ENCODE measurements at places on chromosomes 1 and 21. TPM values are rescaled to one million over a fixed set of nuclear protein-coding genes. Genes with fewer than 3 reads are reported as not detected.

Gene PROX1
- 0.49 TPM for total RNA-seq

Gene NBPF6
- total RNA-seq: not detected

Gene CLEC20A
- total RNA-seq: not detected

Gene MCOLN2
- total RNA-seq: 0.18 TPM

Gene AIRE
- total RNA-seq: under 0.01 TPM

Gene SLC30A2
- total RNA-seq: not detected

Gene IFI6
- total RNA-seq: 41.1 TPM

Gene SH3BGR
- total RNA-seq: 1.6 TPM

Gene LCE1E
- total RNA-seq: not detected

Gene KLHDC8A
- not detected for total RNA-seq

Gene C1orf94
- not detected for total RNA-seq

Gene RNU1-2
- total RNA-seq: under 0.01 TPM

Gene CELF3
- not detected for total RNA-seq

Gene C1orf210
- total RNA-seq: not detected

Gene ESPN
- total RNA-seq: 0.81 TPM

Gene TNN
- not detected for total RNA-seq

Gene TTLL7
- total RNA-seq: 11.1 TPM

Gene KAZN
- total RNA-seq: 0.85 TPM

Gene PRAMEF15
- total RNA-seq: not detected

Gene ARHGAP30
- 0.04 TPM for total RNA-seq

Gene TRIM45
- 1.1 TPM for total RNA-seq

Gene BMP8B
- 0.07 TPM for total RNA-seq

Gene SCNM1
- total RNA-seq: 37.2 TPM

Gene TNFRSF1B
- total RNA-seq: 21.1 TPM

Gene MROH9
- total RNA-seq: not detected

Gene AKNAD1
- not detected for total RNA-seq

Gene CLCNKA
- total RNA-seq: not detected

Gene C1orf35
- total RNA-seq: 11.6 TPM

Gene ADAM30
- total RNA-seq: not detected

Gene VTCN1
- total RNA-seq: not detected

Gene HES2
- total RNA-seq: 18.8 TPM

Gene HTR6
- not detected for total RNA-seq

Gene HRNR
- not detected for total RNA-seq

Gene SMCP
- total RNA-seq: not detected

Gene CFHR4
- not detected for total RNA-seq

Gene NOS1AP
- 1.6 TPM for total RNA-seq

Gene FBXO2
- total RNA-seq: 1.1 TPM

Gene NTRK1
- total RNA-seq: under 0.01 TPM

Gene DEPDC1
- 49.6 TPM for total RNA-seq

Gene INSRR
- not detected for total RNA-seq

Gene PTPRF
- 152 TPM for total RNA-seq

Gene KCNE2
- total RNA-seq: not detected

Gene IFI44
- total RNA-seq: 18.1 TPM

Gene VWA5B1
- total RNA-seq: not detected

Gene CD34
- 16.9 TPM for total RNA-seq

Gene TPTE
- total RNA-seq: not detected

Gene OR2L5
- total RNA-seq: not detected

Gene ICOSLG
- 2.1 TPM for total RNA-seq

Gene AMY2A
- total RNA-seq: not detected

Gene SYT6
- total RNA-seq: not detected

Gene OPTC
- not detected for total RNA-seq

Gene KHDRBS1
- 84.5 TPM for total RNA-seq

Gene RGS18
- 0.04 TPM for total RNA-seq

Gene DLGAP3
- total RNA-seq: not detected

Gene DDX20
- 21.2 TPM for total RNA-seq
